ENCODE measurements at places on chromosomes 1 and 21.

- DNase-seq = peak; percentile 17
Observed at GRCh38 chr1:88647249-88647645, 36.8 kb upstream of the PKN2 start.

- DNase-seq = peak; percentile 71
Observed at GRCh38 chr1:94801919-94802546, 18.1 kb upstream of the SLC44A3 start.

DNA sequence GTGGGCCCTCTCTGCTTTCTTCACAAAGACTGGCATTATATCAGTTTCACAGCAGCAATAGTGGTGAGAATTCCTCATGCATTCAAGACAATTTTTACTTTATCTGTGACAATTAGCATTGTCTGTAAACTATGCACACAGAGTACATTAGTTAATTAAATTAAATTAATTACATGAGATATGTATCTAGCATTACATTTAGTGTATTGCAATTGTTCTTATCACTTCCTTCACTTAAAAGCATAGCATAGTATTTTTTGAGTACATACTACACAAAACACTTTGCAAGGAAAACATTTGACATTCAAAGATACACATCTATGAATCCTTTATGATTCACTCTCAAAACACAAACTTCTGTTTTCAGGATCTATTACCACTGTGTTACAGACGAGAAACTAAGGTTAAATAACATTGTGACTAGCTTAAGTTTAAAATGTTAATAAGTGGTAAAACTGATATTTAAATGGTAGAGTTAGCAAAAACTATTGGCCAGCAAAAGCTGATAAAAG, 1542.6 kb downstream of the PLA2G4A start:
- DNase-seq = no peak

DNA sequence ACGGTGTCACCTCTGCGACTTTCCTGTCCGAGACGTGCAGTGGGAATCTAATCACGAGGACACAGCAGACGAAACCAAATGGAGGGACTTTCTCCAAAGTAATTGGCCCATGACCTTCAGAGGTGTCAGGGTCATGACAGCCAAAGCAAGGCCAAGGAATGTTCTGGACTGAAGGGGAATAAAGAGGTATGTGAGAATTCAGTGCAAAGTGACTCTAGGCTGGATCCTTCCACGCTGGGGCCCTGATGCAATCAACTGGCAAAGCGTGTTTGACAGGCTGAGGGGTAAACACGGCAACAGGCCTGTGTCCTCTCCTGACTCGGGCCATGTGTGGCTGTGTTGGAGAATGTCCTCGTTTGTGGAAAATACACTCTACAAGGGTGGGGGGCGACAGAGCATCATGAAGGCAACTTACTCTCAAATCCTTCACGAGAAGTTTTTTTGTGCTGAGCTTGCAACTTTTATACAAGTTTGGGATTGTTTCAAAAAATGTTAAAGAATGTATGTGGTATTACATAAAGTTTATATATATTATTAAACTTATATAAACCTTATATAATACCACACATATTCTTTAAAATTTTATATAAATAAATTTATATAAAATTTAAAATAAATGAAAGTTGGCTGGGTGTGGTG, 1.7 kb downstream of the CFAP74 start:
- DNase-seq = no peak

DNA sequence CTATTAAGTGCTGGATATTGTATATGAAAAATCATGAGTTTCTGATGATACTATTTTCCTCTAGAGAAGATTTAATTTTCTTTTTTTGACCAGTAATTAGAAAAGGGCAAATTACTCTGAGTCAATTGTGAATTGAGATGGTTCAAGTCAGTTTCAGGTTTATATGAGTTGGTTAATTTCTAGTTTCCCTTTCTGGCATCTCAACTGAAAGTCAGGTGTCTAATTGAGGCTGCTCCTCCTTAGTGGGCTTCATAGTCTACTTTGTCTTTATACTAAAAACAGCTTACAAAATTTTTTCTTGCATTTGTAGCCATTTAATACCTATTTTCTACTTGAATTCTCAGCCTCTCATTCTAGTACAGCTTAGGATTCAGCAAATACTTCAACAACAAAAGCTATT, 387.3 kb downstream of the RPS6KC1 start:
- DNase-seq = no peak

DNA sequence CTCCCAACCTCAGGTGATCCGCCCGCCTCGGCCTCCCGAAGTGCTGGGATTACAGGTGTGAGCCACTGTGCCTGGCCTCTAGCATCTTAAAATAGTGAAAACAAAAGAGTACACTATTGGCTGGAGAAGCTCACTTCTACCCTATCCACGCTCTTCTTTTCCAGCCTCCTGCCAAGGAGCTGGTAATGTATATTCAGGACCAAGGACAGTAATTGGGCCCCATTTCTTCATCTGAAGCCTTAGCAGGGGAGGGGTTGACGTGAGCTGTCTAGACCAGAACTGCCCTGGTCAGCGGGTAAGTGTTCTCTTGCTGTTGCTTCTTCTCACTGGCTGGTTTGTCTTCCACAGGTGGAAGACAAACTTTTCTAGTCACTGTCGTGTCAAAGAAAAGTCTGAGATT, 70.2 kb downstream of the DNM3 start:
- DNase-seq = no peak

GRCh38 chr1:46587069-46587468, 17.0 kb downstream of the MKNK1 start:
- DNase-seq = peak; percentile 93

DNA sequence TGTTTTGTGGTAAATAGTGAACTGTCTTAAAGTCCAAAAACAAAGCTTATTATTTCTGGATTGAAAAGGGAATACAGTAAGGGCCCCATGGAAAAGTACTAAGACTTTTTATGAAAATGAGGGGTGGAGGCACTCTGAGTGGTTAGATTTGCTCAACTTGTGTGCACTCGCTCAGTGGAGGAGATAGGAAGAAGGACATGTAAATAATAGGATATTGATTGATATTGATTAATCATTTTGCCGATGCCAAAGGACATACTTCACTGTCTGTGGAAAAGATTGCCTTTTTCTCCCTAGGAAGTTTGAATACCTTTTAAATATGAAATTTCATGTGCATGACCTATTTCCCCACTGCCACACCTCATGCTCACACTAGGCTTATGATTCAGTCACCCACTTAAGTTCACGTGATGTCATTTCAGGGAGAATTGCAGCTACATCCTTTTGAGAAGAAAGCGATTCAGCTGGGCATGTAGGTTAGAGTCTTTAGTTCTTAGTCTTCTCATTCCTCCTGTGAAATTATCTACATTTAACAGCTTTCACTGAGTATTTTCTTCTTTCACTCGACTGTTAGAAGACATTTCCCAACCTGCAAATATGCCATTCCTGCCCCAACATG, 5.0 kb downstream of the MTR start:
- DNase-seq = no peak

- DNase-seq = no peak
Observed at GRCh38 chr21:41511858-41512257, 3.9 kb upstream of the TMPRSS2 start.

- no peak for DNase-seq
Observed at GRCh38 chr1:24806588-24806987, 61.3 kb downstream of the CLIC4 start.

- no peak for DNase-seq
Observed at GRCh38 chr1:7470904-7471638, 300.0 kb upstream of the VAMP3 start.

GRCh38 chr1:57605933-57606332, 182.1 kb upstream of the DAB1 start:
- no peak for DNase-seq

DNA sequence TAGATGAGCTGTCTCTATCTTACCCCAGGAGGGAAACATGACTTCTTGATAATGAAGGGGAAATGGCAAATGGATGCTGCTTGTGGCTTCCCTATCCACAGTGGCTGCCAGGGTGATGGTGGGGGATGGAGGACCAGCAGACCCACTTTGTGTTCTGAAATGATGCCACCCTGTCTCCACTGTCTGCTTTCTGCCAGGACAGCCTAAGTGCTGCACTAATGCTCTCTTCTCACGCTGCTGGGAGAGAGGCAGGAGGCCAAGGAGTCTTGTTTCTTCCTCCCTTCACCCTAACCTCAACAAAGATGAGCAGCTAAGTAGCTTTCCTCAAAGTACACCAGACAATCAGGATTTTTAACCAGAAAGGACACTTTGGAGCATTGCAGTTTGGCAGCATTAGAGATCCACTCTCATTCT, 36.6 kb downstream of the XCL1 start:
- DNase-seq = no peak

DNA sequence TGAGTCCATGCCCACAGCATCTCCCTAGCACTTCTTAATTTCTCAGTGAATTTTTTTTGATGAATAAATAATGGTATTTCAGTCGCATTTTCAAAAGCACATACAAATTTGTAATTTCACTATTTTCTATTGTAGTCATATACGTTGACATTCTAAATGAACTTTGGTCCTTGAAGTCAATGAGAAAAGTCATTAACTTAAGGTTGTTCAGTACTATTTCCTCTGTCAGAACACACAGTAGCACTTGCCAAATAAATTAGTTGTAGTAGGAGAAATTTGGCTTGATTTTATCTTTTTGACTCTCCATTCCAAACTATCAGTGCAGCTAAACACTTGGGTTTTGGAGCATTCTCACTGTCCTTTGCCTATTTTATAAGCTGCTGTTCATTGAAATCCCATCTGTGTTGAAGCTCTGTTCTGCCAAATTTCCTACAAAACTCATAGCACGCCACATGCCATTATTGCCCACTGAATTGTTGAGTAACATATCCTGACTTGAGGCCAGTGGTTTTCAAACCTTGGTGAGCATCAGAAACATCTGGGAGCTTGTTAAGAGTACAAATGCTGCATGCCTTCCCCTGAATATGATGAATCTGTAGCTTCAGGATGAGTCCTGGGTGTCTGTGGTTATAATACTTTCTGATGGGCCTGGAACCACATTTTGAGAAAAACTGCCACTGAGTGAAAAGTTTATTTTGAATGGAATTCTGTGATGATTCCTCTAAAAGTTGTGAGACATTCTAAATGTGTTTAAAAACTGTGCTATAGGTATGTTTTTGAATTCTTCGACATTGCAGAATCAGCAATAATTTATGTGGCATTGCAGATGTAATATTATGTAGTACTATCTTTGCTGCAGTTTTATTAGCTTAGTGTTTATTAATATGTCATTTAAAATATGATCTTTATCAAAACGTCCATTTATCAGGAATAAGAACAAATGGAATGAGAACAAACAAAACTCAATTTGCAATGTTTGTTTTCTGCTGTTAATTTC, 78.9 kb downstream of the DNM3 start:
- DNase-seq = no peak

DNA sequence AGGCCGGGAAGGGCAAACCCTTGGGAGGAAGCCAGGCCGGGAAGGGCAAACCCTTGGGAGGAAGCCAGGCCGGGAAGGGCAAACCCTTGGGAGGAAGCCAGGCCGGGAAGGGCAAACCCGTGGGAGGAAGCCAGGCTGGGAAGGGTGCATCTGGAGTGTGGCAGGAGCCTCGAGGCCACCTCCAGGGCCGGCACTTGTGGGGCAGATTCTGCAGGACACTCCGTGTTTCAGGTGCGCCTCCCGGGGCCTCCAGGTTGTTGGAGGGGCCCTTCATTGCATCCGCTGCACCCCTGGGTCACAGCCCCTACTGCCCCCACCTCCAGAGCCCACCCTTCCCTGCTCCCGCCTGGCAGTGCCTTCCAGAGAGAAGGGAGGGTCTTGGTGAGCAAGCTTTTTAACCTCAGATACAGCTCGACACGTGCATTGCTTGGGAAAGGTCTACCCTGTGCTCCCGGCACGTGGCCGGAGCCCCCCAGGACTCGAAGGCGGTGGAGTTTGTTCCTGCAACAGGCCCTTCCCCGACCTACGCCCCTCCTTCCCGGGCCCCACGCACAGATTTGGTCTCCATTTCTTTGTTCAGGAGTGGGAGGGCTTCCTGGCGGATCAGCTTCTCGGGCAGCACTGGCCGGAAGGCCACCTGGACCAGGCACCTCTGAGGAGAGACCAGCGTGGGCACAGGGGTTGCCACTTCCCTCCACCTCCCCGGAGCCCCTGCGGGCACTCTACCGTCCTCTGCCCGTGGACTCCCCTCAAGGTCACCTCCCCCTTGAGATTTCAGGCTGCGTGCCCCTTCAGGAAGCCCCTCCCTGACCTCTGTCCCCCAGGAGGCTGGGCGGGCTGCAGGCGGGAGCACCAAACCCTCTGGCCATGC, 9.4 kb upstream of the TMEM52 start:
- DNase-seq = no peak

DNA sequence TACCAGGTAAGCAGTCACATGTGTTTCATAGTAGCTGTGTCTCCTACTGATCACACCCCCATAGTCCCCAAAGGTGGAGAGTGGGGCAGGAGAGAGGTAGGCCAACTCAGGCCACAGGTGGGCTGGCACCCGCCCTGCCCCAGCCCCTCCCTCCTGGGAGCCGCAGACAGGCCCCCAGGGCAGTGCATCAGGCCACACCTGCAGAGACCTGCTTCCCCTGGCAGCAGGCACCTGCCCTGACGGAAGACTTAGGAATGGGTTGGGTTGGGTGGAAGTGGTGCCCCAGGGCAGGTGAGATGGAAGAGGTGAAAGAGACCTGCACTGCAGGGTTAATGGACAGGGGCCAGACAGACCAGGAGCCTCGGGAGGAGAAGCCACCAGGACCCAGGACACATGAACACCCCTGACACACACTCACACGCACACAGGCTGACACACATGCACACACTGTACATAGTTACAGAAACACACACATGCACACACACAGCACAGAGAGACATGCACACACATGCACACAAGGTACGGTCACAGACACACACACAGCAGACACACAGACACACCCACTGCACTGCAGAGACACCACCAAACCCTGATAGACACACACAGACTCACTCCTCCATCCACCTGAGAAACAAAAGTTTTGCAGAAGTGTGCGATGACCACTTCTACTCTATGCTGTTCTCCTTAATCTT, 1.7 kb upstream of the COL18A1 start:
- DNase-seq = no peak

GRCh38 chr1:77350012-77350770, 68.4 kb downstream of the AK5 start:
- DNase-seq = peak; percentile 4

GRCh38 chr1:226915672-226915995, 24.5 kb upstream of the COQ8A start:
- no peak for DNase-seq

All from HL-60 (cell line).